ENCODE measurements at places on chromosomes 7 and 10.

DNA sequence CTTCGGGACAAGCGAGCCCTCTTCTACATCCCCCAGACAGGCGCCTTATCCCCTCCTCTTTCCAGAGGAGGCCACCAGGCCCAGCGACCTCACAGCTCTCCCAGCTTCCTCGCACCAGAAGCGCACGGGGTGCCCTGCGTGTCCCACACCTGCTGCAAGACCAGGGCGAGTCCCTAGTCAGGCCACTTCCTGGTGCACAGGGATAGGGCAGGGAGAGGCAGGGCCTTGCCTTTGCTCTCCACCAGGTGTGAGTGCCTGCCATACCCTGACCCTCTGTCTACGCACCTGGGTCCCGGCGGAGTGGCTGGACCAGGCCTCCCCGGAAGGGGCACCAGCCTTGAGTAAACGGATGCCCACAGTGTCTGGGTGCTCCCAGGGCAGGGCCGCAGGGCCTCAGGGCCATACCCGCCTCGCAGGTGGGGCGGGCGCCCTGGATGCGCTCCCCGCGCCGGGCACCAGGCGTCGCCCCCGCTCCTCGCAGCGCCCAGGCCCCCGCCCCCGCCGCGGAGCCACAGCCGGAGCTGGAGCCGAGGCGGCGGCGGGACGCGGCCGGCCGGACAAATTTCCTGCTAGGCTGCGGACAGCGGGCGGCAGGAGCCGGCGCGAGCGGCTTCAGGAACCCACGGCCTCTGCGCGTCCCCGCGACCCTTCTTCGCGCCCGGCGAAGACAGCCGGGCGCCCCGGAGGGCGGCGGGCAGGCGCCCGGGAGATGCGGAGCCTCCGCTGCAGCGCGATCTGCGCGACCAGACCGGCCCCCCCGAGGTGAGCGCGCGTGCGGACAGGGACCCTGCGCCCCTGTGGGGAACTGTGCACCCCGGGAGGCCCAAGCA lies at the start of gene PTPRE:
PTPRE (plus strand) TSS at position 556 of the 830 bp plus-strand sequence. CDS start 133,779 bp downstream, outside the sequence.
- peak; percentile 95 for DNase-seq

DNA sequence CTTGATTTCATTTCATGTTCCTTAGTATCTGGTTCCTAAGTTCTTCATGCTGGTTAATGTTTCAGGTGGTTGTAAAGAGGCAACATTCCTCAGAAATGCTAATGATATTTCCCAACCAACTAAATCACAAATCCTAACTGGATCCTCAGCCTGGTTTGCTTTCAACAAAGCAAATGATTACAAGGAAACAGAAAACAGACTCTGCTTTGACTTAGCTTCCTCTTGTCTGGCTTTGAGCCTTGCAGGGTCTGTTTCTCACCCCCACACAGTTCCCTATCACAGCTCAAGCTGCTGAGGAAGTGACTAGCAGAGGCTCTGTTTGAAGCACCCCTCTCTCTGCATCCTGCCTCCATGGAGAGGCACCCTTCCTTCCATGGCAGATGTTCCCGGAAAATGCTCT lies 130.2 kb upstream of the CTTNBP2 start:
- DNase-seq, result no peak

DNA sequence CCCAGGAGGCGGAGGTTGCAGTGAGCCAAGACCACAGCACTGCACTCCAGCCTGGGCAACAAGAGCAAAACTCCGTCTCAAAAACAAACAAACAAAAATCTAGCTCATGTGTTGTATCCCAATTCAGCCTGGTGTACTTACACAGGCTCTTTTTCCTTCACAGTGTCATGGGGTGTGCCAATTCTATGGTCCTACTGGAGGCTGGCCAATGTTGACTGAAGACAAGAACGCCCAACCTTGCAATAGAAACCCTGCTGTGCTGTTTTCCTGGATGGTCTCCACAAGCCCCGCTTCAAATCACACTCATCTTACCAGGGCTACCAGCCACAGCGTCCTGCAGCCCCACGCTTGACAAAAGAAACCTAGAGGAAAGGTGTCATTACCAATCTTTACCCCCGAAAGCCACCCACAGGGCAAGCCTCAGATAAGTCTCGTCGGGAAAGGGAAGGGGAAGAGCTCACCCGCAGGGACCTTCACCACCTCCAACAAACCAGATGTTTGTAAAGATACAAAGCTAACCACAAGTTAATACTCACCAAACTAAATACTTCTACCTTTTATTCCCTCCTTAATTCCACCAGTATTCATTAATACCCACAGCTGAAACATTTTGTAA lies 64.8 kb downstream of the TNS3 start:
- no peak for DNase-seq

DNA sequence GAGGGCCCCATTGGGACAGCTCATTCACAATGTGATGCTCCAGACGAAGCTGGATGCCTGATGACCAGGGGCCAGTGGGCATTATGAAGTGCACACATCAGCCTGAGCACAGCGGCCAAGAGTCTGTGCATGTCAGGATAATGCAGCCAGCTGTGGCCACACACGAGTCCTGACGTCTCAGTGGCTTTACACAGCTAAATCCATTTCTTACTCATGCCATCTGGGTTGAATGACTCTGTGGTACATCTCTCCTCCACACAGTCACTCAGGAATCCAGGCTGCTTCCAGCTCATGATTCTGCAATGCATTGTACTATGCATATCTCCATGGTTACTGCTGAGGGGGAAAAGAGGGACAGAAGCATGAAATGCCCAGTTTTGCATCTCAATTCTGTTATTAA lies 123.6 kb downstream of the PRLHR start:
- DNase-seq, result peak; percentile 25

- DNase-seq, result no peak
Observed at GRCh38 chr10:77010430-77010829, 627.2 kb downstream of the KCNMA1 start.

DNA sequence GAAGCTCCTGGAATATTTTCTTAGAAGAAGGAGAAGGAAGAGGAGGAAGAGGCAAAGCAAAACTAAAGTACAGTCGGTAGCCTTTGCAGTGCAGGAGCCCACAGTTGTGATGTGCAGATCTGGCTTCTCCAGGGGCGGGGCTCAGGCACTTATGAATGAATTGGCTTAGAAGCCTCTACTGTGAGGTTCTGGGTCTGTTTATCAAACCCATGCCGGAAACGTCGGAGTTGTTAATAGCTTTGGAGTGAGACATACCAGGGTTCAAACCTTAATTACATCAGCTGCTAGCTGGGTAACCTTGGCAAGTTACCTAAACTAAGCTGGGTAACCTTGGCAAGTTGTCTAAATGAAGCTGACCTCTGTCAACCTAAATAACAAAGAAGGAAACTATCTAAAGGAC lies 89.3 kb upstream of the PITRM1 start:
- DNase-seq, result no peak

DNA sequence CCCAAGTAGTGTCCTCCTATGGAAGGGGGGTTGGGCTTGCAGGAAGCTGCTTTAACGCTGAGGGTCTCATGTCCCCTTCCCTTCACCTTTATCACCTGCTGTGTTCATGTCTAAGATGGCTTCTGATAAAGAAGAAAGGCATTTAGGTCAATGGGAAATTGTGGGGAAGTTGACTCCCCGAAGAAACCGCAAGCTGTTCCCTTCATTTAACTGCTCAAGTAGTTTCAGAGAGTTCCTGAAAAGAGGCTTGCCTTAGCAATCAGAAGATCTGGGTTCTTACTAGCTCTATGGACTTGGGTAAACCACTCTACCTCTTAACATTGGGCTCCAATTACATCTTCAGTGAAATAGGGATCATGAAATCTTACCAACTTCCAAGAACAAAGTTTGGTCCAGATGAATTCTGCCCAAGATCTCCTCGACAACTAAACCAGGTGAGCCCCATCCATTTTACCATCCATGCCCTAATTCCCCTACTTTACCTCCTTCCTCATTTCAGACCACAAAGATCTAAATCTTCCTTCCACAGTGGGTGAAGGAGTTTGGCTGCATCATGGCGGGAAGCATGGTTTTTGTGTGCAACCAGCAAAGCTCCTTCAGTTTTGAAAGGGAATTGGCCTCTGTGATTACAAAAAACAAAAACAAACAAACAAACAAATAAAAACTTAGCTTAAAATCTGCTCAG lies 30.4 kb upstream of the UCN3 start:
- no peak for DNase-seq

DNA sequence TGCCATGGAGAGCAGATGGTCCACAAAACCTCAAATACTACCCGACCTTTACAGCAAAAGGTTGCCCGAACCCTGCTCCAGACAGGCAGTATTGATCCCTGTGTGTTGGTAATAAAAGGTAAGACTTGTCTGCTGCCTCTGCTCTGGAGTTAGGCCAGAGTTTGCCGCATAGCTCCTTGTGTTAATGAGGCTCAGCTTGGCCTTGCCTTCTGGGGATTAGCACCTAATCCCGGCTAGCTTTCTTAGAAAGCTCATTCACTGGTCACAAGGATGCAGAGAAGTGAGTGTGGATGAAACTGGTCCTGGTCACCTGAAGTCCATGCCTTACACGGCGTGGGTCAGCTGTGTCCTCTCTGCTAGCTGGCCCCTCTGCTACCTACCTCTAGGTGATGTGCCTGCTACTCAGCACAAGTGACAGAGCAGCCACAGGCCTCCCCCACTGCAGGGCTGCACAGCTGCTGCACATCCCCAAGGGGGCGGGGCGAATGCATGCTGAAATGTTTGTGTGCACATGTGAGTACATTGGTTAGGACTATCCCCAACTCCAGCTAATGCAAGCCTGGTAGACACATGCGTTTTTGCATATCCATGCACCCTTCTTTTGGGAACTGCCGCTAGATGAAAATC lies 31.7 kb upstream of the SYPL1 start:
- DNase-seq, result no peak

GRCh38 chr10:112955582-112956421 lies 5.8 kb downstream of the TCF7L2 start:
- DNase-seq, result peak; percentile 21

DNA sequence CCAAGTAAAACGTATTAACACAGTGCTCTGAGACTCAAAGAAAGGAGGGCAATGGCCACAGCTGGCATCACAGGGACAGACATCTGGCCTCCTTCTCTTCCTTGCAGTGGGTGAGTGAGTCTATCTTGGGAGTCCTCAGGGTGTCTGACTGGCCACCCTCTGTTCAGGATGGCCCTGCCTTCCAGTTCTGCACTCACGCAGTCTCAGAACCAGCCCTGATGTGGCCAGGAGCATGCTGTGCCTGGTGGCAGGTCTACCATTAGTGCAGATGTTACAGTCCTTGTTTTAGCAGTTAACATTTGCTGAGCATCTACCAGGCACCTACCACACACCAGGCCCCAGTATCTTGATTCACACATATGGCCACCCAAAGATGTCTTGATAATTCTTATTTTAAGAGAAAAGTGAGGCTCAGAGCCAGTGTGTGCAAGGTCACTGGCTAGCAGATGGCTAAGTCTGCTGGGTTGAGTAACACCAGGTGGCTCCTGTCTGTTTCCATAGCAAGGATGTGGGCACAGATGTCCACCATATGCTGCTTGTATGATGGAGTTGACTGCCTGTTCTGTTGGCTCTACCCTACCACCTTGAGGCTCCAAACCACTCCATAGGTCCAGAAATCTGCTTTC lies 23.2 kb upstream of the ARHGAP22 start:
- DNase-seq, result peak; percentile 24

DNA sequence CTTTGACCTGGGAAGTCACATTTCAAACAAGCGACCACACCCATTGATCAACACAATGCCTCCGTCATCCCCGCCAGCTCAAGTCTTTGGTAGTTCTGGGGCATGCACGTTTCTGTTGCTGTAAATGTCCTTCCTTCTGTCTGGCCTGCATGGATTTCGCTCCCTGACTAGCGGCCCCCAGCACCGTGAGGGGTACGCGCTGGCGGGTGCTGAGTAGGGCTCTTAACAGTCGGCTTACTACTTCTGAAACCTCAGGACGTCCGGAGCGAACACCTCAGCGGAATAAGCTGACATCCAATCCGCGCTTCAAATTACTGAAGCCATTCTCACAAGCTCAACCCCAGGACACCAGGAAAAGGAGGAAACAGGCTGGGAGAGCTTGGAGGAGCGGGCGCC lies 505 bp downstream of the NUDCD3 start:
- DNase-seq, result peak; percentile 51
